ENCODE measurements at places on chromosomes 16 and 17. TPM values are rescaled to one million over a fixed set of nuclear protein-coding genes. Genes with fewer than 3 reads are reported as not detected.
A peak's percentile ranks its signal among the peaks of the same experiment; 100 is the strongest.

SCPEP1 gene
- total RNA-seq = 9.7 TPM

DNA sequence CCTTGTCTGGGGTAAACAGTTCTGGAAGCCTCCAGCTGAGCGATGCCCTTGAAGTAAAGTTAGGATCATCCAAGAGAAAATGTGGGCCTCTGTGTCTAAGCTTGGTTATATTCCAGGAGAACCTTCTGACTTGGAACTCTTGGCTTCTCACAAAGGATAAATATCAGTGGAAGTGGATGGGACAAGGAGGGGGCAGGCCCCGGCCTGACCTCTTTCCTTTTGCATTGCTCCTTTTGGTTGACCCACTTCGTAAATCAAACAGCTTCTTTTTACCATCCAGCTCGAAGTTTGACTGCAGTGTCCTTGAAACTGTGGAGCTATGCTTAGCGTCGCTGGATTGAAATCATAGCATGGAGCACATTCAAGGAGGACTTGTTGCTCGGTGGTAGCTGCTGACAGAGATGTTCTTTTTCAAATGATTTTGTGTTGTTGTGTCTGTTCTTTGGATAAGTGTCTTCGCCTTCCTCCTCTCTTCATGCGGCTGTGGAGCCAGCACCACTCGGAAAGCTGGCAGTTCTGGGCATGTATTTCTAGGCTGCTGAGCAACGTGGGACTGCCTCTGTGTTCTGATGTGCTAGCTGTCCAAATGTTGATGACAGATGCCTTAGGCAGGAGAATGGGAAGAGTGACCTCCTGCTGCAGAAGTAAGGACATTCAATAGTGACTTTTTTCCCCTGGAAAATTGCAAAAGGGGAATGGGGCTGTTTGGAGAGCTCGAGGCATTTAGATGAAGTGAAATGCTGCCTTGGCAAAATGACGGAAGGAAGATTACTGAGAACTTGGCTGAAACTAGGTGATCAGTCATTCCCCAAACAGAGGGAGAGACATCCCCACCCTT is 4.5 kb downstream of the MINK1 start:
- DNase-seq = no peak

- no peak for DNase-seq
These were observed 1.6 kb upstream of the SMARCD2 start for GRCh38 chr17:63843910-63844677.

GALR2 gene
- total RNA-seq = 5.9 TPM

- DNase-seq = no peak
These were observed 61.8 kb downstream of the XYLT1 start for GRCh38 chr16:17408955-17409441.

GRCh38 chr17:7987112-7987893 is 15.1 kb upstream of the GUCY2D start:
- no peak for DNase-seq

DNA sequence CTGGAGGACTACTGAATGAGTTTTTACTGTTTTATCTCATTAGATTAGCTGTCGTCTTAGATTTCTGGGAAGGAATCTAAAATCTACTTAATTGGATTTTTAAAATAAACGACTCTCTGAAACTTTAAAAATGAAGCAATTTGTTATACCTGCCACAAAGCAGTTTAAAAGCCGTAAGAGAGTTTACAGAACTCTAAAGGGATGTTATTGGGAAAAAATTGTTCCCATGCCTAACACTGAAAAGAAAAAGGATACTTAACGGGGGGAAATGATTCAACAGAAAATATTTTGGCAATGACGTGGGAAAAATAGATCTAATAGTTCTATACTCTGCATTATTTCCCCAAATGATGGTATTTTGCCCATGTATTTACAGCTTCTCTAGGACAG is 27.0 kb downstream of the ARHGAP17 start:
- no peak for DNase-seq

GRCh38 chr16:66416939-66417700 is 10.0 kb upstream of the BEAN1 start:
- DNase-seq = no peak

KRT27 gene
- total RNA-seq = not detected

DNA sequence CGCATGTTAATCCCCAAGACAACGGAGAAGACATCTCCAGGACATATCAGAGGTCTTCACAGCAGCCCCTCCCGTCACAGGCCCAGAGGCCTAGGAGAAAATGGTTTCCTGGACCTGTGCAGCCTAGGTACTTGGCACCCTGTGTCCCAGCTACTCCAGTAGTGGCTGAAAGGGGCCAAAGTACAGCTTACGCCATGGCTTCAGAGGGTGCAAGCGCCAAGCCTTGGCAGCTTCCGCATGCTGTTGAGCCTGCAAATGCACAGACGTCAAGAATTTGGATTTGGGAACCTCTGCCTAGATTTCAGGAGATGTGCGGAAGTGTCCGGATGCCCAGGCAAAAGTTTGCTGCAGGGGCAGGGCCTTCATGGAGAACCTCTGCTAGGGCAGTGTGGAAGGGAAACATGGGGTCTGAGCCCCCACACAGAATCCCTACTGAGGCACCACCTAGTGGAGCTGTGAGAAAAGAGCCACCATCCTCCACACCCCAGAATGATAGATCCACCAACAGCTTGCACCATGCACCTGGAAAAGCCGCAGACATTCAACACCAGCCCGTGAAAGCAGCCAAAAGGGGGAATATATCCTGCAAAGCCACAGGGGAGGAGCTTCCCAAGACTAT is 159.3 kb upstream of the COX10 start:
- DNase-seq = no peak

DNA sequence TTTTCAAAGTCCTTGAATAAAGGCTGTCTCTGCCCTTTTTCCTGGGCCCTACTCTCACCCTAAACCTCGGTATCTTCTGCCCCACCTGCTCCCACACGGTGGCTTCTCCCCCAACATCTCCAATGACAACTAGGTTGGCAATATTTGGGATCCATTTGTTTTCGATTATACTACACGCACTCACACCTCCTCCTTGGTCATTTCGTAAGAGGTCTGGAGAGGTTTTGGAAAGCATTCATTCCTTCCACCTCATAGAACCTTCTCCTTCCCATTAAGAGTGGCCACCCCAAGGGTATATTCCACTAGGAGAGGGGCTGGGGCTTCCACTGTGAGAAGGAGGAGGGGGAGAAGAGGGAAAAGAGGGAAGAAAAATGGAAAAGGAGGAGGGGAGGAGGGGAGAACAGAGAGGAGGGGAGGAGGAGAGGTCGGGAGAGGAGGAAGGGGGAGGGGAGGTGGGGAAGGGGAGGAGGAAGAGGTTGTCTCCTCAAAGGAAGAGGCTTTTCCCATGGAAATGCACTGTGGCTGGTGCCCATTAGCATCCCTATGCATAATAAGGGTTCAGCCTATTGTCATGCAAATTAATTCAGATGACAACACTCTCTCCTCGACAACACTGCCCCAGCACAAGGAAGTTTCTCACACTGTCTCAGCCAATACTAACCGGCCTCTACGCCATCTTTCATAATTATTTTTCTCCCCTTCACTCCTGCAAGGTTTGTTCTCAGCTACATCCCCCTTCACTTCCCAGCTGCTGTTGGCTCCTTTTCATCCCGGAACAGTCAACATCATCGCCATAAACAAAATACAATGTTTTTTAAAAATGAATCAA is 30.0 kb downstream of the SOX9 start:
- no peak for DNase-seq

DNA sequence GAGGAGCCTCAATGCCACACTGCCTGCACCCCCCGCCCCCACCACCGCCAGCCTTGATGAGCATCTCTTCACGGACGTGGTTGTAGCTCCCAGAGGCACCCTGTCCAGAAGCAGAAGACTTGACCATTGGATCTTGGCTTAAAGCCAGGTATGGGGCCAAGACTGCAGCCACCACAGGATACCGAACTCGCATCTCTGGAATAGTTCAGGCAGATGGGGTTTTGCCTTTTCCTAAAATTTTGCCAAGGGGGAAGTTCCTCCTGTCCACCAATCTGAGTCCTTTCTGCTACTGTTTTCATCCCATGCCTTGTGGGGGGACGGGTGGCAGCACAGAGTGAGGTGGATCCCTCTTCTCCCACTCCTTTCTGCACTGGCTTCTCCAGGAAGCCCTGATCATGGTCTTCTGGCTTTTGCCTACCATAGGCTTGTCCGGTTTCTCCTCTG is 939 bp downstream of the CORO6 start:
- no peak for DNase-seq

PPP1R27 gene
- not detected for total RNA-seq

GRCh38 chr16:27471661-27472060 is 69.7 kb downstream of the IL21R start:
- no peak for DNase-seq

SLC5A11 gene
- not detected for total RNA-seq

DNA sequence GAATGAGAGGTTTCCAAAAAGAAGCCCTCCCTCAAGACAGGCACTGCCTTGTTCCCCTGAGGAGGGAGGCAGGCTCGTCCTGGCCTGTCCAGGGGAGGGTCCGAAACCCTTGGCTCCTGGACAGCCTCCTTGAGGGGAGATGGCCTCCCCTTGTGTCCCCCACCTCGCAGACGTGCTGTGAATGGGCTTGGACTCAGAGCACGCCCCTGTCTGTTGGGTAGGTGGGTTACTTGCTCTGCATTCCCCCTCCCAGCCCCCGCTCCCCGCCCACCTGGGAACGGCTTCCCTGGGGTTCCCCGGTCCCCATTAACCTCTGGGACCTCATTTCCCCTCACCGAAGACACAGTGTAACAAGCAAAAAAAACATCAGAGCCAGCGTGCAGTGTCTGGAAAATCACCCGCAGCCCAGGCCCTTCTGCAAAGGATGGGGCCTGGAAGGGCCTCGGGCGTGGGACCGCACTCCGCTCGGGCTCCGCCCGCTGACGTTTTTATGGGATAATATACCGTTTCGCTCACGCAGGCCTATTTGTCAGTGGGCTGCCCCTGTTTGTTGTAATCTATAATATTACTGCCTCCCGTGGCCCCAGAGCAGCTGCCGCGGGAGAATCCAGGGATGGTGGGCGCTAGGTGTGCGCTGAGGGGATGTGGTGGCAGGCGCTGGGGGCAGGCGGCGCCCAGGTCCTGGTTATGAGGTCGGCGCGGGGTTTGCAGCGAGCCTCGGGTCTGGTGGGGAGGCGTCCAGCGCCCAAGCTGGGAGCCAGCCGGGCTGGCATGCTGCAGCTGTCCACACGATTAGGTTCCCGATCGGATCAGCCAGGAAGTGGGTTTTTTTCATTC is 11.1 kb downstream of the BAHCC1 start:
- no peak for DNase-seq

RPUSD1 gene
- total RNA-seq = 16.3 TPM

- DNase-seq = no peak
These were observed 188.7 kb downstream of the TANC2 start for GRCh38 chr17:63154586-63155244.

DNA sequence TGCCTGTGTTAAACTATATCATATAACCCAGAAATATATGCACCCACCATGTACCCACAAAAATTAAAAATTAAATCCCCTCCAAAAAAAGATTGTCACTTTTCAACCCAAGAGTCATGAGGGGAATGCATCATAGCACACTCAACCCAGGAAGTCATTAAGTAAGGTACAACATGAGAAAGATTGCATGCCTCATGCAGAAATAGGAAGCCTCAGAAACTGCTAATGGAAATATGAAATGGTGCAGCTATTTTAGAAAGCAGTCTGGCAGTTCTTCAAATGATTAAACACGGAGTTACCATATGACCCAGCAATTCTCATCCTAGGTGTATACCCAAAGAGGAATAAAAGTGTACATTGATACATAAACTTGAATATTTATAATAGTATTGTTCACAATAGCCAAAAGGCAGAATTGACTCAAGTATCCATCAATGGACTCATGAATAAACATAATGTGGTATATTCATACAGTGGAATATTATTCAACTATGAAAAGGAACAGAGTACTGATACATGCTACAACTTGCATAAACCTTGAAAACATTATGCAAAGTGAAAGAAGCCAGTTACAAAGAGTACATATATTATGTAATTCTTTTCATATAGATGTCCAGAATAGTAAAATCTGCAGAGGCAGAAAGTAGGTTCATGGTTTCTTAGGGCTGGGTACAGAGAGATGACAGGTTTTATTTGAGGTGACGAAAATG is 70.4 kb downstream of the TMEM100 start:
- DNase-seq = no peak

MRPL12 gene
- total RNA-seq = 116 TPM

GRCh38 chr16:24130494-24131085 is 125.5 kb upstream of the CACNG3 start:
- no peak for DNase-seq

DNA sequence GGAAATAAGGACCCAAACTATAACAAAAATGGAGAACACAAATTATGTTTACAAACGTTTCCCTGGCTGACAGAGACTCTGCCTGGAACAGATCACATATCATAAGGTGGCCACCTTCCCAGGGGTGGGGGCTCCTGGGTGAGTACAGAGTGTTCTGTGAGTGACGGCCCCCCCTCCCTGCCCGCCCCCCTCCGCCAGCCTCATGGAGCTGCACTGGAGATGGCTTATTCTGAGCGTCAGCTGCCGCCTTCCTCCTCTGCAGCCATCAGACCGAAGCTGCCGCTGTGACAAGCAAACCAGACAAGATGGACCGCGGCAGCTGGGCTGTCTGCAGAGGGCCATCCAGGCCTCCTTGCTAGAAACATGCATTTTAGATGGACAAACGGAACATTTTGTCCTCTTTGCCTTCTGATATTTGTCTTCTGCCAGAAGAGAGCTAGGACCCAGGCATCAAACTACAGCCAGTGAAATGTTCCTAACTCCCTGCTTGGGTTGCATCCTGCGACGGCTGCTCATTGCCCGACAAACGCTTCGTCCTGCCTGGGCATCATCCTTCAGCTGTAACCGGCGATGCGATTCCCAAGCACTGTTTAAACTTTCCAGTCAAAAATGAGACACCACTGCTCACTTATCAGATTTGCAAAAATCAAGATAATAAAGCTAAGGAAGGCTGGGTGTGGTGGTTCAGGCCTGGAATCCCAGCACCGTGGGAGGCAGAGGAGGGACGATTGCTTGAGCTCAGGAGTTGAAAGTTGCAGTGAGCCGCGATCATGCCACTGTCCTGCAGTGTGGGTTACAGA is 15.3 kb upstream of the RPTOR start:
- DNase-seq = no peak

GLIS2 gene
- 0.30 TPM for total RNA-seq

PRR35 gene
- not detected for total RNA-seq

- DNase-seq = no peak
These were observed 232.4 kb downstream of the CBLN1 start for GRCh38 chr16:49049191-49049590.

DNA sequence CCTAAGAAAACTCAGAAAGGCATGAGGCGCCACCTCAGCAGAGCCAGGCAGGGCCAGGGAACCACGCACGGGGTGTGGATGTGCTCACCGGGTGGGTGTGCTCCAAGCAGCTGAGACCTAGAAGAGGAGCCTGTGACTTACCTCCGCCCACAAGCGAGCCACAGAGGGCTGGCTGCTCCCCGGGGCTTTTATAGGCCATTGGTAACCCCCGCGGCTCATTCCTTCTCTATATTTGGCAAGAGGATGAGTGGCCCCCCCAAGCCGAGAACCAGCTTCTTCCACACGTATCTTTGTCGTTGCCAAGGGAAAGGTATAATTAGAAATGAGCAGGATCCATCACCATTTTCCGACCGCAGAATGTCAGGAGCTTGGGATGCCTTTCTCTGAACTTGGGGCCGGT is at the start of gene MYH3:
Gene MYH3, minus strand, starts transcription at position 162 of the 400 bp plus-strand sequence. CDS start 2,245 bp downstream, outside the sequence.
- DNase-seq = no peak

CCL14 gene
- not detected for total RNA-seq

GRCh38 chr16:29994600-29995323 is 655 bp downstream of the HIRIP3 start:
- DNase-seq = peak; percentile 86

All from activated CD4-positive, alpha-beta T cell treated with anti-CD3 and anti-CD28 coated beads for 36 hours (primary cell).